Stimulated activated CD4-positive, alpha-beta T cell treated with anti-CD3 and anti-CD28 coated beads, Interleukin-1b, Interleukin-23, amount 100 ng/mL, for 1 hour (primary cell): ENCODE measurements at places on chromosomes 2 and 18.
A peak's percentile ranks its signal among the peaks of the same experiment; 100 is the strongest.

- no peak for DNase-seq
These were observed 285.4 kb downstream of the NRXN1 start for GRCh38 chr2:50746526-50746925.

DNA sequence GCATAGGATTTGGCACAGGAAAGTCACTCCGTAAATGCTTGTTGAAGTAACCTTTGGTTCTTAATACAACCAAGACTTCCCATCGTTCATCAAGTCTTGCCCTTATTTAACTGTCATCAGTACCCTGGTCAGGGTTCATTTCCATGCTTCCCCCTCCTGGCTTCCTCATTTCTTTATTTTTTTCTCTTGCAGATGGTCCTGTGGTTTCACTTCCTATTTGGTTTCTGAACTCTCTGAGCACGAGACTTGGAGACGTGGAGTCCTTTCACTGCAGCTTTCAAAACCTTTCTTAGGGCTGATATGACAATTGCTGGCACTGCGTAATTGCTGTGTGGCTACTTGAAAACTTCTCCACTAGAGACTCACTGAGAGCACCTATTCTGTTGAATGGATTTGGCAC, 59.9 kb upstream of the PID1 start:
- no peak for DNase-seq

DNA sequence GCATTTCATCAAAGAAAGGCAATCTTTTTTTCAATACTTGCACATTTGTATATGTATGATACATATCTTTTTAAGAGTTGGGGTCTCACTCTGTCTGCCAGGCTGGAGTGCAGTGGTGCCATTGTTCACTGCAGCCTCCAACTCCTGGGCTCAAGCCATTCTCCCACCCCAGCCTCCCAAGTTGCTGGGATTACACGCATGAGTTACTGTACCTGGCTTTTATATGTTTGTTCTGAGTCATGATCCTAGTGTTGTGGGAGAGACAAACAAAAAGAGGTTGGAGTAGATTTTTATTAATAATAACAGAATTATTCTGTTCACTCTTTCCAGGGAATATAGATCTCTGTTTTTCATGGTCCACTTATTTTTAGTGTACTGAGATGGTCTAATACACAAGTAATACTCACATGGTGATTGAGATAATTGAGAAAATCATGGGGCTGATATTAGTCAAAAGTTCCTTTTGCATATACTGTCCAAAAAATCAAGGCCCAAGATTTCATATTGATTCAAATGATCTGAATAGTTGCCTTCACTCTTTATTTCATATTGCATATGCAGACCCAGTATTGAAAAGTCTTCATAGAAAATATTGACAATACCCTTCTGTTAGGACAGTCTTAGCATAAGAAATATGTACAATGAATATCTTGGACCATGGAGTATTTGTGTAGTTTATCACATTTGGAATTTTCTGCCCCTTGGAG, 138.3 kb downstream of the FMNL2 start:
- DNase-seq: no peak

- DNase-seq: no peak
These were observed 184.3 kb upstream of the APCDD1 start for GRCh38 chr18:10270151-10270571.

- DNase-seq: no peak
These were observed 36.6 kb downstream of the FAM178B start for GRCh38 chr2:96949701-96950350.

DNA sequence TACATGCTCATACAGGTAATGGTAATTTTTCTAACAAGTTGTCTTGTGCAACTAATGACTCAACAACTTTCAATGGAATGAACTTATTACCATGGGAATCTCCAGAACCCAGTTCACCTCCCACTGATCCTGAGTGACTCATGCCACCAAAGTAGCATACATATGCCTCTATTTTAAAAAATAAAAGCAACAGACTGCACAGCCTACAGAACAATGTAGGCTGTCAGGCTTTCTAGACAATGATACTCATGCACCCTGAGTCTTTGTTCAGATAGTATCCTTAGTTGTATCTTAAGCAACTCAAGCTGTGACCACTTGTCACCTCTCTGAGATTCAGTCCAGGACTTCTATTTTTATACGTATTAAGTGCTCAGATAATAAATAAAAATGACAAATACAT, 531.0 kb upstream of the SETBP1 start:
- no peak for DNase-seq

- DNase-seq: no peak
These were observed 9.0 kb downstream of the LRRTM4 start for GRCh38 chr2:77513191-77513590.

GRCh38 chr18:46246101-46246500, 141.9 kb downstream of the HAUS1 start:
- DNase-seq: no peak

- DNase-seq: no peak
These were observed 48.5 kb downstream of the LPIN2 start for GRCh38 chr18:2964361-2965010.

- DNase-seq: no peak
These were observed 258.1 kb downstream of the CTNNA2 start for GRCh38 chr2:79770926-79771325.

DNA sequence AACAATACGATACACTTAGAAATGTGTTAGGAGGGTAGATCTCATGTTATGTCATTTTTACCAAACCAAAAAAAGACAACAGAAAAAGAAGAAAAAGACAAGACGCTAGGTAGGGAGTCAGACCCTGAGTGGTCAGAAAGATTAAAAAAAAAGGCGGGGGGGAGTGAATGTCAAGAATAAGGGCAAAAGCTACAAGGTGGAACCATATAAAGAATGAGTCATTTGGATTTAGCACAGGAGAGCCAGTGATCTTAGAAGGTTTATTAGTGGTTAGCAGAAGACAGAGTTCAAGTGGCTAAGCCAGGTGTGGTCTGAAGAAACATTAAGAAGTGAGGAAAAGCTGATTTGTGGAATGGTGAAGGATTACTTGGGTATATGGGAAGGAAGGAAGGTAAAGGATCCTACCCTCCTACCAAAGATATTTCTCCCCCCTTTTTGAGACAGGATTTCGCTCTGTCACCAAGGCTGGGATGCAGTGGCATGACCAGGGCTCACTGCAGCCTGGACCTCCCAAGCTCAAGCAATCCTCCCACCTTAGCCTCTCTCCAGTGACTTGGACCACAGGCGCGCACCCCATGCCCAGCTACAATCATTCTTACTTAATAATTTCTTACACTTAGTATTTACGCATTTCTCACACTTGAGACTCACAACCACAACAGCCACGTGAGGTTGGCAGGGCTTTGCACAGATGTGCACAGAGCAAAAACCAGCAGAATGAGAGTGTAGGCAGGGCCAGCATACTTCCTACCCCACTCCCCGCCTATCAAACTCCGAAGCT, 2.6 kb downstream of the DSC2 start:
- no peak for DNase-seq

DNA sequence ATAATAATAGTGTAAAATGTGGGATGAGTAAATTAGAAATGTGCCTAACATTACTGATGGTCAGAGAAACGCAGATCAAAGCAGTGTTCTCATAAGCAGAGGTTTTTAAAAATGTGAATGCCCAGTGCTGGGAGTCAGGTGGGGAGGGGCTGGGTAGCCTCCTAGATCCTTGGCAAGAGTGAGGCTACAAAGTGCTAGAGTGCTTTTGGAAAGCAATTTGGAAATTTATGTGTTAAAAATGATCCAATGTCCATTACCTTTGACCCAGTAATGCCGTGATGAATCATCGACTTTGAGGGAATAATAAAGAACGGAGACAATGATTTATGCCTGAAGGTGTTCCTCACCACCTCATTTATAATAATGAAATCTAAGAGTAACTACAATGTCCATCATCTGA, 44.9 kb upstream of the TWIST2 start:
- no peak for DNase-seq

DNA sequence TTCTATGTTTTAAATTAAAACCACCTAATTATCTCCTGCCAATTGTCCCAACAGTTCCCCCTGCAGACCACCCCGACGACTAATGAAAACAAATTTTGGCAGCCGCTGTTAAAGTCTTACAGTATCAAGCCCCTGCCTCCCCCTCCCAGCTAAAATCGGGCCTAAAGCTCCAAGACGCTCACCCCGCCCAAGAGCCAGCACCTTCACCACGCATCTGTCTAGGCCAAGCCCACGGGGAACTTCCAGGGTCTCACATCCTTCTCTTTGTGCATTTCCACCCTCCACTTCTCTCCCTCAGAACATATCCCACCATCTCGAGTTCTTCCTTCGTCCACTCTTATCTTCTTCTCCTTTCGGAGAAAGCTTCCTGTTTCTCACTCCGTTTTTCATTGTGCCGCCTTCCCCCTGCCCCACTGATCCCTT, 445 bp downstream of the PRPF40A start:
- DNase-seq: peak; percentile 24

DNA sequence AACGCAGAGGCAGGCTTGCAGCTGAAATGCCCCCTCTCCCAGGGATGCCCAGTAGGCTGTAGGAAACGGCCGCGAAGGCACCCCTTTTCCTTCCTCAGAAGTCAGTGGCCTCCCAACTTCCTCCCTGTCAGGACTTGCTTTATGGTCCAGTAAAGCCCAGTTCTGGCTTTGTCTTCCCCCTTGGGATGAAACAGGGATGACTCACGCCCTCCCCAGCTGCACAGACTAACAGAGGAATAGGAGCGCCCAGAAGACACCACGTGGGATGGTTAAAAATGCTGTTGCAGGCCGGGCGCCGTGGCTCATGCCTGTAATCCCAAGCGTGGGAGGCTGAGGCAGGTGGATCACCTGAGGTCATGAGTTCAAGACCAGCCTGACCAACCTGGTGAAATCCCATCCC, 6.9 kb downstream of the CREG2 start:
- no peak for DNase-seq

GRCh38 chr2:86485103-86485502, 43.9 kb downstream of the KDM3A start:
- no peak for DNase-seq

DNA sequence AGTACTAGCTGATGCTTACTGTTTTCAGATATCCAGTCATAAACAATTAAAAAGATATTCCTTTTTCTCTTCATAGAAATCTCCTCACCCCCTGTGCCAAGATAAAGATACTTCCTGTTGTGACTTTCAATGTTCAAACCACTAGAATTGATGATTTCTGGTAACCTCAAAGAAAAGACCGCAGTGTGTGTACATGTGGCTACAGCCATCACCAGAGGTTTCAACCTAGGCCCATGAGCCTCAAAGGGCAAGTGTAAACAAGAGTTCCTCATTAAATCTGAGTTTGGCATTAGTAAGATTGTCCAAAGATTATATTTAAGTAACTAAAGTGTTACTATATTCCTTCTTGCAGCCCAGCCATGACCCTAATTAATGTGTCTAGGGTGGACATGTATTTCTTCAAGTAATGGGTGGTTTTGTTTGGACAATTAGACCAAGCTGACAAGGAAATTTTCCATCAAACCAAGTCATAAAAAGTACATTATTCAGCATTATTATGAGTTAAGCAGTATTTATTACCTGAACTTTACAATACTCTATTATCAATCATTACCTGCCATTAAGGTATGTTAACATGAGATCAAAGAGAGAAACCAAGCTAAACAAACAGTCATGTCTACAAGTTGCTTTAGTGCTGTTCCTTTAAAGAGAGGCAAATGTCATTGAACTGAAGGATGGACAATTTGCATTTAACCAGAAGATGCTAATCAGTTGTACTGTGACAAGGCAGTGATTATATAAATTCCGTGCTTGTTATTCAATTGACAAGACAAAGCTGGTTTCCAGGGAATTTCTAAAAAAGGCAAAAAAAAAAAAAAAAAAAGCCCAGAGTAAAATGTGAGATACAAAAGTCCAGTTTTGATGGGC, 382.7 kb downstream of the LNPK start:
- DNase-seq: no peak

GRCh38 chr2:229090225-229090624, 180.9 kb downstream of the PID1 start:
- DNase-seq: no peak

DNA sequence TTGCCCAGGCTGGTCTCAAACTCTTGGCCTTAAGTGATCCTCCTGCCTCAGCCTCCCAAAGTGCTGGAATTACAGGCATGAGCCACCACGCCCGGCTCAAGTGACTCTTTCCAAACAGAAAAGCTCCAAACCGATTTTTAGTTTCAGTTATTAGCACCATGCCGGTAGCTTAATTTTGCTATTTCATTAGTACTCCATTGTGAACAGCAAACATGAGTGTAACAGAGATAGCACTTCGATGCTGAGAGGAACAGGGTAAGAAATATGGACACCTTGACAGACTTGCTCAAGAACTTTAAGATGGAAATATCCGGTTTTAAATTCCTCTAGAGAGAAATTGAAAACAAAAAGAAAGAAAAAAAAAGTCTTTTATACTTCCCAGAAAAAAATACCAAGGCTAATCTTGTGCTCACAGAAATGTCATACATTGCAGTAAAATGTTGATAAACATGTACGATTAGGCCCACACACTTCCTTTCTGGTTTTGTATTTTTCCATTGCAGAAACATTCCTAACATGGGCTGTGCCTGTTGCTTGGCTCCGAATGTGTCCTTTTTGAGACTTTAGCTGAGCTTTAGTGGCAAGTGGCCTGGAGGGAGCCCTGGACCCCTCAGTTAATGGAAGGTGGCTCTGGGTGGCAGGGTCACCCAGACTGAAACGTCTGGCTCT, 18.3 kb downstream of the FHL2 start:
- DNase-seq: no peak

GRCh38 chr2:54259413-54260240, 3.6 kb upstream of the TSPYL6 start:
- no peak for DNase-seq

- no peak for DNase-seq
These were observed 280.3 kb upstream of the ZSWIM2 start for GRCh38 chr2:187129306-187129705.

DNA sequence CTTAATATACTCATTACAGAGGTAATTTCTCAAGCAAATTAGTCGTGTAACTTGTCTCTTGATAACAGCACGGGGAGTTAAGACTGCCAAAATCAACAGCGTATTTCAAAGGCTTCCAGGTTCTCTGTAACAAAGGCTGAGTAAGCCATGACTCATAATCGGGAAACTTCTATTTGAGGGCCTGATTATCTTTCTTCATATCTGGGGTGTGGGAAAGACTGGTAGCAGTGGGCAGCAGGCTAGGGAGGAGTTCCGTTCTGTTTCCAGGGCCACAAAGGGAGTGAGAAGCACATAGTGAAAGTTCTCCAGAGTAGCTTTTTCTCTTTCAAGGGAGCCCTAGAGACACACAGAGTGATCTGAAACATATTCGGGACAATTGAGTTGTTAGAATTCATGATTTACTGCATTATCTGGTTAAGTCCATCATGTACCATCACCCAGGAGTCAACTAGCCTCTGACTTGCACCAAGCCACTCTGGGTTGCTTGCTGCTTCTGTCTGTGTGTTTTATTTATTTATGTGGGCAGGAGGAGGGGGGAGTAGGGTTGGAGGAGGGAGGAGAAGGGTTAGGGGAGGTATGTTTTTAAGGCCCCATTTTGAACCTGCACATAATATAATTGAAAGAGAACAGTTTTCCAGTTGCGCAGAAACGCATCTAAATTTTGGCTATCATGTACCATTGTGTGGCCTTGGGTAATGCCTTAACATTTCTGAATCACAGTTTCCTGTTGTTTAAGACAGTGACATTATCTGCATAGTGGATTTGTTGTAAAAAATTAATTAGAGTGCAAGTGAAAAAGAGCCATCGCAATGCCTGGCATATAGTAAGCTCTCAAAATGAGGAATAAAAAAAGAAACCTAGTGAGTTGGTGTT, 80.5 kb upstream of the ITPRID2 start:
- DNase-seq: no peak

- DNase-seq: no peak
These were observed 46.5 kb upstream of the EPG5 start for GRCh38 chr18:46013484-46014189.

- no peak for DNase-seq
These were observed 29.5 kb downstream of the MARCO start for GRCh38 chr2:118971245-118972122.

GRCh38 chr2:3483227-3483985, 35.9 kb downstream of the ADI1 start:
- no peak for DNase-seq
